ENCODE measurements at places on chromosomes 1 and 21.

GRCh38 chr1:205500240-205501233 lies 3.9 kb upstream of the CDK18 start:
- no peak for DNase-seq

DNA sequence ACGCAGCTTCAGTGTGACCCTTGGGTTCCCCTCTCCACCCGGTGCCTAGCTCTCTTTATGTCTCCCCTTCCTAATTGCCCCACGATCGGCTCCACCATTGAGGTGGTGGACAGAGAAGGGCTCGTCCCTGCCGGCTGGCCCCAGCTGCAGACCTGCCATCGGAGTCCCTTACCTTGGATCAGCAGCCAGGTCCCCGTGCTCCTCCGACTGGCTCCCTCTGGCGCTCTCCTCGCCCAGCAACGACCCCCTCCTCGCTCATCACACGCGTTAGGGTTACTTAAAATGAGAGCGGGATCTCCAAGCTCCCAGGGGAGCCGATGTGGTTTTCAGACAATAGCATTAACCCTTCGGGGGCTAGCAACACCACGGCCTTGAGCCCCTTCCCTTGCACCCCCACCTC lies 8.1 kb upstream of the ETV3L start:
- no peak for DNase-seq

- no peak for DNase-seq
Measured at GRCh38 chr1:190477762-190478148, at the start of gene BRINP3. Gene BRINP3, minus strand, starts transcription at chr1:190477864.

- DNase-seq: no peak
Measured at GRCh38 chr1:109148987-109149561, 35.2 kb downstream of the ELAPOR1 start.

DNA sequence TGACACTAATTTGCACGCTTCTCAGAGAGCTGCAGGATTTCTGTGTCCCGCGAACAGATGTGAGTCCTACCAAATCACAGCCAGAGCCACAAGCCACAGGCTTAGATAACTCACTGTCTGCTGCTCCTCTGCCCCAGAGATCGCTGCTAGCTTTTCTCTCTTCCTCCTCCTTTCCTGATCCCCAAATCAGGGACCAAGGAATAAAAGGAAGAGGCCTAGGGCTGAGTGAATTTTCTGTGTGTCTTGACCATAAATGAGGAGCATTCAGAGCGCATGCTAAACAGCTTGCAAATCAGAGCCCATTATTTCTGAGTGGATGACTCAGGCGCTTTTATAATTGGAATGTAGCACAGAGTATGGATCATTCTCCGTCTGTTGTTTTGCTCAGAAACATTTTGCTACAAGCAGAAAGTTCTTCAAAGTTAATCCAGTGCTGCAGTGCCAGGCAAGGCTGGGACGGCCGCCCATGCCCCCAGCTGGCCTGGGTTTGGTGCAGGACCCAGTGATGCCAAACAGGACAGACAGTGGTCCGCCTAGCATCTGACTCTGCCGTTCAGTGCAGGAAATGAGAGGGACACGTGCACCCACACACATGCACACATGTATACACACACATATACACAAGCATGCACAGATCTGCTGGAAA lies 38.2 kb downstream of the KCNAB2 start:
- DNase-seq: no peak

GRCh38 chr21:46406001-46406400 lies 52.7 kb upstream of the DIP2A start:
- no peak for DNase-seq

DNA sequence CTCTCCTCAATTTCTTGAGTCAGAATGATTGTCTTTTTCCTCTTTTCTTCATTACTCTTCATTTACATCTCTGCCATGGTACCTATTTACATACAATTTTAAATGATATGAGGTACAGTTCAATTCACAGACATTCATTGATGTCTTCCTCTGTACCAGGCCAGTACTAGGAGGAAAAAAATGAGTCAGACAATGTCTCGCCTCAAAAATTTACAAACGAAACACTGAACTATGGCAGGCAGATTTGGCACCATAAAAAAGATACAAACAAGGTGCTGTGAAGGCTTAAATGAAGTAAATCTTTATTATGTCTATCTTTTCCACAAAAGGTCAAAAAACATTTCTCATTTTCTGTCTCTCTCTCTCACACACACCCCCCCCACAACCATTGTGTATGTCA lies 71.0 kb downstream of the RGS13 start:
- DNase-seq: no peak

GRCh38 chr1:164382384-164382783 lies 176.6 kb upstream of the PBX1 start:
- peak; percentile 70 for DNase-seq
